NCI-H1417 (cell line): ENCODE measurements at places on chromosomes 16 and 17.

DNA sequence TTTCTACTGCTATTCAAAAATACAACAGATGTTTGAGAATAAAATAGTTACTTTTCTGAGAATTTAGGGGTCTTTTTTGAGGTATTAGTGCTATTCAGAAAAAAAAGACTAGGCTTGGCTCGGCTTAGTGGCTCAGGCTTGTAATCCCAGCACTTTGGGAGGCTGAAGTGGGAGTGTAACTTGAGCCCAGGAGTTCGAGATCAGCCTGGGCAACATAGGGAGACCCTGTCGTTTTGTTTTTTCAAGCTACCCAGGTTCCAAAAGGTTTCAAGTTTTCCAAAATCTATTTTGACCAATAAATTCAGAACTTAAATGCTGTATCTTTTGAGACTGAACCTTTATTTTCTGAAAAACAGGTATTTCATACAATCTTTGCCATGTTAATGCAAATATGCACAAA lies 3.2 kb upstream of the ARL6IP1 start:
- no peak for DNase-seq

GRCh38 chr17:27525836-27526603 lies 69.8 kb downstream of the KSR1 start:
- no peak for DNase-seq

DNA sequence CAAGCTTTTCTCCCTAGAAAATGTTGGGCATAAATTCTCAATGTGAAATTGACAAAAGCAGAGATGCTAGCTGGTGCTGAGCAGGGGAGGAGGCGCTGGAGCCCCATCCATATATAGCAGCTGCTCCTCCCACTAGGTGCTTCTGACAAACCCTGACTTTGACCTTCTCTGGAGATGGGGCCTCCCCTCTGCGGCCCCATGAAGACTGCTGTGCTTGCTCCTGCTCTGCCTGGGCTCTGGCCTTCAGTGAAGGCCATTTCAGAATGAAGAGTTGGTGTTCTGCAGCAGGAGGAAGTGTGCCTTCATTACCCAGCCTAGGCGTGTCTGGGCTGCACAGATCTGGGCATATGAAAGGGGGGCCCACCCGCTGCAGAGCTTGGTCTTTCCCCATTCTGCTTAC lies 29.7 kb downstream of the ASIC2 start:
- no peak for DNase-seq

DNA sequence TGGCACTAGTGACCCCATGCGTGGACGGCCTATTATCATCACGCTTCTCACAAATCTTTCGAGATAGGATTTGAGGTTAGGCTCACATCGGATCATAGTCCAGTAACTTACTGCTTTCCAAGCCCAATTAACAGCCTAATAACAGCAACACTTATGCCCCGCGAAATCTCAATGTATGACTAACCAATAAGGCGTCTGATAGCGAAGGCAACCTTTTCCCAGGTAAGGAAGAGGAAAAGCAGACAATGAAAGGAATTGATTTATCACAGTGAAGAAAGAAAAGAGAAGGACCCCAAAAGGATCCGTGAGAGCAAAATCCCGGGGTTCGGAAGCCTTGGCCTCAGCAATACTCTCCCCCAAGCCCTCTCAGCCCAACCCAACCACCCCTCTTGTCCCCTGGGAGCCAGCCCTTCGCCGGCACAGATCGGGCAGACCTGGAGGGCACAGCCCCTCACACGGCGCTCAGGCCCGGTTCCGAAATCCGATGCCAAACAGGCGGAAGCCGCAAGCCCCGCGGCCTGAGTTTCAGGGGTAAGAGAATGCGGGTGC lies 534 bp downstream of the GPATCH8 start:
- DNase-seq = peak; percentile 78

GRCh38 chr17:75367312-75367711 lies 38.2 kb downstream of the GRB2 start:
- no peak for DNase-seq

GRCh38 chr17:4560837-4561256 lies 470 bp upstream of the GGT6 start:
- no peak for DNase-seq

- no peak for DNase-seq
Measured at GRCh38 chr16:12511708-12512107, 292.0 kb downstream of the CPPED1 start.

- DNase-seq = peak; percentile 64
Measured at GRCh38 chr16:71499775-71500364, 10.7 kb upstream of the ZNF19 start.

DNA sequence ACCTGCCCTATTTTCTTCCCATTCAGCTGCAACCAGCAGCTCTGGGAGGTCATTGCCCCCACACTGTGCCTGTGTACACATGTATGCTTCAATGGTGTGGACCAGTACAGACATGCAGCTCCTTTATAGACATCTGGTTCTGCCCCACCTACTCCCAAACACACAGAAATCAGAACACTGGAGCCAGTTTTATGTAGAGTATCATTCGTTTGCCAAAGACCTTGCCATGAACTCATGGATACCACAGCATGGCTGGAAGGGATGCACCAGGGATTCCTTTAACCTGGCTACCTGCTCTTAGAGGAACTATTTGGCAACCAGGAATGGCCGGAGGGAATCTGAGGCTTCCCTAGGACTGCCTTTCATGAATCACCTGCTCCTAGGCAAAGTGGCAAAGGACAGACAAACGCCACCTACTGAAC lies 60.4 kb downstream of the ZFHX3 start:
- peak; percentile 16 for DNase-seq

GRCh38 chr17:14101976-14102375 lies 32.7 kb downstream of the COX10 start:
- DNase-seq = no peak

DNA sequence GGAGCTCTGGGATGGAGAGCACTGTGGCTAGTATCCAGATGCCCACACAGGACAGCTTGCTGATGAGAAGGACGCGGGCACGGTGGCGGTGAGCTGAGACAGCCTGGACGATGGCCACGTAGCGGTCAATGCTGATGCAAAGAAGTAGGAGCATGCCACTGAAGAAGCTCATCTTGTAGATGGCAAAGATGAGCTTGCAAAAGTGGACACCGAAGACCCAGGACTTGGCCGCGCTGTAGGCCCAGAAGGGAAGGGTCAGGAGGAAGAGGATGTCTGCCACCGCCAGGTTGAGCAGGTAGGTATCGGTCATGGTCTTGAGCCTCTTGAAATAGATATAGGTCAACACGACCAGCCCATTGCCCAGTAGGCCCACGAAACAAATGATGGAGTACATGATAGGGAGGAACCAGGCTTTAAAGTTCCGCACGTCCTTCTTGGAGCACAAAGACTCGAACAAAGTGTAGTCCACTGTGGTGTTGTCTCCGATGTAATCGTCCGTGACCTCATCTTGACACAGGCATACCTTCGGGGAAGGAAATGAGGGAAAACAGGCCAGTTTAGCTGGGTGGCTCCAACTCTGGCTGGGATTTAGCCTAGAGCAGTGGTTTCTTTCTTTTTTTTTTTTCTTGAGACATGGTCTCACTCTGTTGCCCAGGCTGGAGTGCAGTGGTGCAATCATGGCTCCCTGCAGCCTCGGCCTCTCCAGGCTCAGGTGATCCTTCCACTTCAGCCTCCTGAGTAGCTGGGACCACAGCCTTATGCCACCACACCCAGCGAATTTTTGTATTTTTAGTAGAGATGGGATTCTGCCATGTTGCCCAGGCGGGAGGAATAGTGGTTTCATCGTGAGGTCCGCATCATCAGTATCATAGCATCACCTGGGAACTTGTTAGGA lies 9.7 kb downstream of the CCR7 start:
- no peak for DNase-seq

DNA sequence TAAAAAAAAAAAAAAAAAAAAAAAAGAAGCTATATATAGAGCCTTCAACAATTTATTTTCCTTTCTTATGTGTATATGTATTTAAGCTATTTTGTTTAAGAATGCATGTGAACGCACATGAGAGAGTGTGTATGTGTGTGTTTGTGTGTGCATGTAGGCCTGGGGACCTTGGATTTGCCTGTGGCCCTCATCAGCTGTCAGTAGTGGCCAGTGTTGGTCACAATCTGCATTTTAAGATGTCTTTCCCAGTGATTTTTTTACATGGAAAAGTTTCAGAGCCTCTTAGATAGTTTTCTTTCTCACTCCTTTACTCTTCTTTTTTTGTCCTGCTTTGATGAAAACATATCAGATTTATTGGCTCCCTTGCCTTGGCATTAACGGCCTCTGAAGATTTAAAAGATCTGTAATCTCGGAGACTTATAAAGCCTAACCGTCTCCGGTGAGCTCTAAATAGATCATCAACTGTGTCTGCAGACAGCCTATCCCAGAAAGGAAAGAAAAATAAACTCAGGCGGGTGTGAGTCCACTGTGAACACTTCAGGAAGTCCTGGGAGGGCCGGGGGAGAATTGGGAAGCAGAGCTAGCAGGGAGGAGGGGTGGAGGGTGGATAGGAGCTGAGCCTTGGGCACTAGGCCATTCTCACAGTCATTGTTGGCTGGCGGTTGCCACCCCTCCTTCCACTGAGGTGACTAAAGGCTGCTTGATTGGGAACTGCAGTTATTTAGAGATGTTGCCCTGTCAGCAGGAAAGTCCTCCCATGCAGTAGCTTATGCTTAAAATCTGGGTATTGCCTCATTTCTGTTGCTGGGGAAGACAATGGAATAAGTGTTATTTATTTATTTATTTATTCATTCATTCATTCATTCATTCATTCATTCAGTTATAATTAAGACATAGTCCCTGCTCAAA lies 86.8 kb downstream of the WWP2 start:
- no peak for DNase-seq

GRCh38 chr17:37131669-37132611 lies 183.2 kb downstream of the AATF start:
- no peak for DNase-seq

DNA sequence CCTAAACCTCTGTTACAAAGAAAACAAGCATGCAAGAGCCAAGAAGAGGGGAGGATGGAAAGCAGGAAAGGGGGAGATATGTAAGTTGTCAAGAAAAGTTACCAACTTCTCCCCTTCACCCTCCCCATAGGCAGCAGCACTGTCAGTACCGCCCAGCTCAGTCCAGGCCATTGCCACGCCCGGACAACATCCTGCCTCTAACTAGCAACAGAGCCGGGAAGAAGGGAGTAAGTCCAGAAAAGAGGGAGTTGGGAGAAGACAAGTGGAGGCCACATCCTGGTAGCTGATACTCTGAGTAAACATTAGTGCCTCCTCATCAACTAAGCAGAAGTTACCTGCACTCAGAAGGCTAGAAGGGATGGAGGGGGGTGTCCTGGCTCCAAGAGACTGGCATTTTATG lies 113.6 kb downstream of the SMG6 start:
- DNase-seq = no peak

DNA sequence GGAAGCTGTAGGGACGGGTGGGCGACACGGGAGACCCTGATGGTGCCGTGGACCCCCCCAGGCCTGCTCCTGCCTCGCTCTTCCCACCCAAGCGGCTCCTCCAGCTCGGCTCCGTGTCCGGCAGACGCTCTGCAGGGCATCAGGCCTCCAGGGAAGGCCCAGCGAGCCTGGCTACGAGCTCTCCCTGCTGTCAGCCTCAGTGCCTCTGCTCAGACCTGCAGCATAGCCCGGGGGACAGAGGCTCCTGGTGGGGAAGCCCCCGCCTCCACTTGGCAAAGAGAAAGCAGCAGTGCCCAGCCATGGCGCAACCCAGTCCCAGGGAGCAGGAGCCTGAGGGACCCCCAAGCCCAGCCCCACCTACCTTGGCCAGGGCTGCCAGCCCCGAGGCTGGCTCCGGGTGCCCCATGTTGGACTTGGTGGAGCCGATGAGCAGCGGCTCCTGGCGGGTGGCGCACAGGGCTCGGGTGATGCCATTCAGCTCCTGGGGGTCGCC lies 5.9 kb downstream of the FASN start:
- DNase-seq = no peak

GRCh38 chr16:56841233-56841632 lies 23.8 kb upstream of the SLC12A3 start:
- no peak for DNase-seq

GRCh38 chr17:79433379-79433778 lies 177.5 kb downstream of the RBFOX3 start:
- no peak for DNase-seq

- peak; percentile 5 for DNase-seq
Measured at GRCh38 chr16:70695331-70696070, 9.6 kb upstream of the MTSS2 start.

- no peak for DNase-seq
Measured at GRCh38 chr17:58615768-58616659, 75.8 kb downstream of the TEX14 start.

DNA sequence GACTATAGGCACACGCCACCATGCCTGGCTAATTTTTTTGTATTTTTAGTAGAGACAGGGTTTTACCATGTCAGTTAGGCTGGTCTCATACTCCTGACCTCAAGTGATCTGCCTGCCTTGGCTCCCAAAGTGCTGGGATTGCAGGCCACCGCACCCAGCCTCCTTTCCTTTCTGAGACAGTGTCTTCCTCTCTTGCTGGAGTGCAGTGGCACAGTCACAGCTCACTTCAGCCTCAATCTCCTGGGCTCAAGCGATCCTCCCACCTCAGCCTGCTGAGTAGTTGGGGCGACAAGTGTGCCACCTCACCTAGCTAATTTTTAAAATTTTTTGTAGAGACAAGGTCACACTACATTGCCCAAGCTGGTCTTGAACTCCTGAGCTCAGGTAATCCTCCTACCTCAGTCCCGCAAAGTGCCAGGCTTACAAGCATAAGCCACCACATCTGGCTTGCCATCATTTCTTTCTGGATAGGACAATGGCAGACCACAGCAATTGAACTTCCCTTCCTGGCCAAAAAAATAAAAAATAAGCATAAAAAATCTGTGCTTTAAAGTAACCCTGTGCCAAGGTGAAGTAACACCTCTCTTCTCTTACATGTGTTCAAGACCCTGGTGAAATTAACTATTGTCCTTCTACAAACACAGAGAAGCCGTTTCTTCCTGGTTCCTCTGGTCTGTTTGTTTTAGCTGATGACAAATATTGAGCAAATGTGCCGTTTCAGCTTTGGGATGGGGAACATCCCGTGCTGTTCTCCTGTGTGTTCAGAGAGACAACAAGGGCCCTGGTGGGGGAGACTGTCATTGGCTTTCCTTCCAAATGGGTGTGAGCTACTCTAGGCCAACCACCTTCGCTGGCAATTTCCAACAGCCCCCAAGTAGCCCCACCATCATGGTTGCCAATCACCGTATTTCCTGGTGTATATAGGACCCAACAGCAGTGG lies 60.2 kb downstream of the EMP2 start:
- no peak for DNase-seq

DNA sequence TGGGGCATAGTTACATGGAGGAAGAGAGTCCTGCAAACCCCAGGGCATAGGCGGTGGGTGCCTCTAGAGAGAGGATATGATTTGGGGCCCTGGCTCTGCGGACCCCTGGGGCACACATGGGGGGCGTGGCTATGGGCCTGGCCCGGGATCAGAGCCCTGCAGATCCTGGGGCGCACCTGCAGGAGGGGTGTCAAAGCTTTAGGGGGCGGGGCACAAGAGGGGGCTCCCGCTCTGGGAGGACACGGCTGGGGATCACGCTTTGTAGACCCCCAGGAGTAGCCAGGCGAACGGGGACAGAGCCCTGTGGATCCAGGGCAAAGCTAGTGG lies 497 bp downstream of the BCL7C start:
- DNase-seq = peak; percentile 43

- no peak for DNase-seq
Measured at GRCh38 chr16:60107871-60108270, 1373.8 kb upstream of the GOT2 start.
